Right lung (tissue), 10 donors: ENCODE measurements at places on chromosomes 11 and 22. TPM values are rescaled to one million over a fixed set of nuclear protein-coding genes. Genes with fewer than 3 reads are reported as not detected.

DNA sequence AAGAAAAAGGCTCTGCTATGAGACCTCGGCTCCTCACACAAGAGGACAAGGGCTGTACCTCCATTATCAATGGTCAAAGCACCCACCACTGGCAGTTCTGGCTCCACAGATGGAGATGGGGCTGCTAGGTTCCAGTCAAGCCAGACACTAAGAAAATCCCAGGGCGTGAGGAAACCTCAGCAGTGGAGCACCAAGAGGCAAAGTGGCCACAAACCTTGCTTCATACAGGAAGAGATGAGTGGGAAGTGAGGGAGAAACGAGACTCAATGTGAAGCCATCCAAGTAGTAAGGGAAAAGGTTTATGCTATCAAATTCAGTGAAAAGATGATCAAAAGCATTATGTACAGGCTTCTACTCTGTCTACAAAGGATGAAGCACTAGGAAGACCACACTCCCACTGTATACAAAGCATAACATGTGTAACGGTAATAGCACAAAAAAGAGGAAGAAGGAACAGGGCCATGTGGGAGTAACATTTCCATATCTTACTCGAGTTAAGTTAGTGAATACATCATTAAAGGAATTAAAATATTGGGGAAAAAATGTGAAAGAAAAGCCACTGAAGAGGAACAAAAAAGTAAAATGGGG lies 27.0 kb downstream of the POLDIP3 start:
- DNase-seq: no peak

DNA sequence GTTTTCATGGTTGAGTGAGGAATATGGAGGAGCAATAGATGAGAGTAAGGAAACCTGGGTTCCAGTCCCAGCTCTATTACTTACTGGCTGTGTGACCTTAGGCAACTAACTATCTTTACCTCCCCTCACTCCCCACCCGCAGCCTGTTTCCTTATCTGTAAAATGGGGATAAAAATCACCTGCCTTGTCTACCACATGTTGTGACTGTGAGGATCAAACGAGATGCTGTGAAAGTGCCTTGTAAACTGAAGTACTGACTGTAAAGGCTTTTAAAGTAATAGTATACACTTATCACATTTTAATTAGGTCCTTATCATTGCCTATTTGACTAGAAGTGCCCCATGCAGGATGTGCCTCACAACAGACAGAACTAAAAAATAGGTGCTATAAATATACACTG lies 18.9 kb upstream of the PPP2R1B start:
- DNase-seq: no peak

DNA sequence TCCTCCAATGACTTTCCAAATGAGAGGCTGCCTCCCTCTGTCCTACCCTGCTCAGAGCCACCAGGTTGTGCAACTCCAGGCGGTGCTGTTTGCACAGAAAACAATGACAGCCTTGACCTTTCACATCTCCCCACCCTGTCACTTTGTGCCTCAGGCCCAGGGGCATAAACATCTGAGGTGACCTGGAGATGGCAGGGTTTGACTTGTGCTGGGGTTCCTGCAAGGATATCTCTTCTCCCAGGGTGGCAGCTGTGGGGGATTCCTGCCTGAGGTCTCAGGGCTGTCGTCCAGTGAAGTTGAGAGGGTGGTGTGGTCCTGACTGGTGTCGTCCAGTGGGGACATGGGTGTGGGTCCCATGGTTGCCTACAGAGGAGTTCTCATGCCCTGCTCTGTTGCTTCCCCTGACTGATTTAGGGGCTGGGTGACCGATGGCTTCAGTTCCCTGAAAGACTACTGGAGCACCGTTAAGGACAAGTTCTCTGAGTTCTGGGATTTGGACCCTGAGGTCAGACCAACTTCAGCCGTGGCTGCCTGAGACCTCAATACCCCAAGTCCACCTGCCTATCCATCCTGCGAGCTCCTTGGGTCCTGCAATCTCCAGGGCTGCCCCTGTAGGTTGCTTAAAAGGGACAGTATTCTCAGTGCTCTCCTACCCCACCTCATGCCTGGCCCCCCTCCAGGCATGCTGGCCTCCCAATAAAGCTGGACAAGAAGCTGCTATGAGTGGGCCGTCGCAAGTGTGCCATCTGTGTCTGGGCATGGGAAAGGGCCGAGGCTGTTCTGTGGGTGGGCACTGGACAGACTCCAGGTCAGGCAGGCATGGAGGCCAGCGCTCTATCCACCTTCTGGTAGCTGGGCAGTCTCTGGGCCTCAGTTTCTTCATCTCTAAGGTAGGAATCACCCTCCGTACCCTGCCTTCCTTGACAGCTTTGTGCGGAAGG lies 2.9 kb downstream of the APOC3 start:
- no peak for DNase-seq

- DNase-seq: no peak
Observed at GRCh38 chr22:17870407-17870806, 96.1 kb upstream of the BID start.

- DNase-seq: peak; percentile 39
Observed at GRCh38 chr11:61149624-61150615, 11.3 kb downstream of the VPS37C start.

DNA sequence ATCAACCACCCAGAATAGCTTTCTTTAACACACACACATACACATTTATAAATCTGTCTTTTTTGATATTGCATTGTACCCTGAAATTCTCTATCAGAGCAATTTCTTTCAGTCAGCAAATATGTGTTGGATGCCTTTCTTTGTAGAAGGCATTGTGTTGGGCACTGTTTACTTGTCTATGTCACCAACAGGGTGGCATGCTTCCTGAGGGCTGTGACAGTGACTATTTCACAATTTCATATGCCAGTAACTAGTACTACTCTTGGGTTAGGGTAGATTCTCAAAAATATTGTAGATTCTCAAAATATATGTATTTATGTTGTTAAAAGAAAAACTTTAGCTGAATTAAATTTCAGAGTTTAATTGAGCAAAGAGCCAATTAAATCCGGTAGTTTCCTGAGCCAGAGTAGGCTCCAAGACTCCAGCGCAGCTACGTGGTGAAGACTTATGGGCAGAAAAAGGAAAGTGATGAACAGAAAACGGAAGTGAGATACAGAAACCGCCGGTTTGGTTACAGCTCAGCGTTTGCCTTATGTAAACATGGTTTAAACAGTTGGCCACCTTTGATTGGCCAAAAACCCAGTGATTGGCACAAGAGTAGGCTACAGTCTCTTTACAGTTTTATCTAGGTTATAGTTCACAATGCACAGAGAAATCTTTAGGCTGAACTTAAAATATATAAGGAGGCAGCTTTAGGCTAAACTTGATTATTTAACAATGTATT lies 723.3 kb downstream of the NTM start:
- DNase-seq: no peak

DNA sequence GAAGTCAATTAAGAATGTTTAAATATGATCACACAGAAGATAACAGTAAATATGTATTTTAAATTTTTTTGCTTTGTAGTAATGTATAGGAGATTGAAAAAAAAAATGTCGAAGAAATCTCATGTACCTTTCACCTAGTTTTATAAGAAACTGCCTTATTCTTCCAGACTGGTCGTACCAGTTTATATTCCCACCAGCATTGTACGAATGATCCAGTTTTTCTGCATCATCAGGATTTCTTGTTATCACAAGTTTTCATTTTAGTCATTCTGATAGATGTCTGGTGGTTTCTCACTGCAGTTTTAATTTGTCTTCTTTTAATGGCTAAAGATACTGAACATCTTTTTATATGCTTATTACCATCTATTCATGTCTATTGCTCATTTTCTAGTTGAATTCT lies 101.8 kb upstream of the CTSC start:
- no peak for DNase-seq

The AQP11 gene
- 3.5 TPM for polyA plus RNA-seq
